ENCODE measurements at places on chromosomes 2 and 18.

DNA sequence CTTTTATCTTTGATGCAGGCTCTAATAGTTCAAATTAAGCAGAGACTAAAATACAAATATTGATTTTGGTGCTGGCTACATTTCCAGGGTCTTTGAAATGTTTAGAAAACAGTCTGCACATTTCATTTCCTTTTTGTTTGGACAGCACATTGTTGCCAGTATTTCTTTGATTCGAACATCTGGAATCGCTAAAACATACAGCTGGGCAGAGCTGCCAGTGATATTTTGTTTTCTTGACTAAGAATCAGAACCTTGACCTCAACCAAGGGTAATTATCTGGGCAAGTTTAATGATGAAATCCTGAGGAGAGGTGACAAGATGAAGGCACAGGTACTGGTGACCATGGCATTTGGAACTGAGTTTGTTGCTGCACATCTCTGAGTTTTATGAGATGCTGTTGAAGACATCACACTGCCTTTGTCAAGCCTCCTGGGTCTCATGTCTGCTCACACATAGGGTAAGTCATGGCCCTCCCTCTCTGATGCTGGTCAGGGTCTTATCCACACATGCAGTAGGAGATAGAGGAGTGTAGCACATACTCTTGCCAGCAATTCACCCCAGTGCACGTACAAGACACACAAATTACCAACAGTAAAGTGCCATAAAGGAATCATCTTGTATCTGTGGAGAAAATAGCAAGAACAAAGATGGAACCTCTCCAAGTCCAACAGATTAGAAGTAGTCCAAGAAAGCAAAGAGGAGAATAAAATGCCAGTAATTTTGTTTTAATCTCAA lies 391.9 kb downstream of the RND3 start:
- no peak for DNase-seq

- no peak for DNase-seq
Measured at GRCh38 chr18:51039138-51040112, 9.4 kb downstream of the SMAD4 start.

- no peak for DNase-seq
Measured at GRCh38 chr2:144683966-144684365, 164.0 kb upstream of the ZEB2 start.

DNA sequence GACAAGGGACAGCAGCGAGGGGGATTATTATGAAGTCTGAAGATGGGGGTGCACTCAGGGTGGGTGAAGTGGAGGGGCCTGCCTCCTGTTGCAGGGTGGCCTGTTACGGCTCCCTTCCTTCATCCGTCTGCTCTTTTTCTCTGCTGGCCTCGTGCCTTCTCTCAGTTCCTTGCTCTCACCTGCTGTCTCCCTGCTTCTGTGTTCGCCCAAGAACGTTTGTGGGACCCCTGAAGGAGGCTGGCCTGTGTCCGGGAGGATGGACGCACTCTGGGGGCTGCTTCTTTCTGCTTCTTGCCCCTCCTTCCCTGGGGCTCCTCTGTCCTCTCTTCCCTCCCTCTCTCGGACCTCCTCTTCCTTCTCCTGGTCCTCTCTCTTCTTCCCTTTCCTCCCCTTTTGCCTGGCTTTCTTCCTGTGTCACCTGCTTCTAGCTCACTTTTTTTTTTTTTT lies 13.8 kb downstream of the MROH2A start:
- DNase-seq, result no peak

GRCh38 chr18:70058916-70059315 lies 111.2 kb upstream of the CD226 start:
- no peak for DNase-seq

DNA sequence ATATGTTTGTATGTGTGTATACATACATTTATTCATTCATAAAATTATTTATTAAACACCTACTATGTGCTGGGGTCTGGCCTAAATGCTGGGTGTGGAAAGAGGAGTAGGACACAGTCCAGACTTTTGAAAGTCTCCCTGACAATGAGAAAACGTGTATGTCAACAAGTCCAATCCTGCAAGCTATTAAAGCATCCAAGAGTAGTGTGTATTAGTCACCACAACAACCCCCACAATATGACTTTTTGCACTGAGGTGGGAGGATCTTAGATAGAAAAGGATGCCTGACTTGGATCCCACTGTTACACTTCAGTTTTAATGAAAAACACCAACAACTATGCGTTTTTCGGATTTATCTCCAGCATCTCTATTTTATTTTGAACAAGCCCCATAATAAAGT lies 446.4 kb downstream of the EPHA4 start:
- no peak for DNase-seq

DNA sequence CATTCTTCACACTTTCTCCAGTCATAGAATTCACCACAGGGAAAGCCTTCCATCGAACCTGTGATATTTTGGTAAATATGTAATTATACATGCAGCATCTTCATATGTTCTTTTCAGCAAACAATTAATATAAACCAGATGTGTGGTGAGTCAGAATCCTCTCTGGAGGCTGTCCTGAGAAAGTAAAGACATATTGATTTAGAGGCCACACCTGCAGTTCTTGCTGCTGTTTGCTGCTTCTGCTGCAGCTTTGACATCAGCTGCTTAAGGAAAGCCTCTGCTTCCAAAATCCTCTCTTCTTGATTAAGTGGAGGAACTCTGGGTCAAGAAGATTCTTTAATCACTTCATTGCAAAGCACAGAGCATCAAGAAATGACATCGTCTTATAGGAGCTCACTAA lies 568.8 kb upstream of the ZEB2 start:
- DNase-seq, result no peak

DNA sequence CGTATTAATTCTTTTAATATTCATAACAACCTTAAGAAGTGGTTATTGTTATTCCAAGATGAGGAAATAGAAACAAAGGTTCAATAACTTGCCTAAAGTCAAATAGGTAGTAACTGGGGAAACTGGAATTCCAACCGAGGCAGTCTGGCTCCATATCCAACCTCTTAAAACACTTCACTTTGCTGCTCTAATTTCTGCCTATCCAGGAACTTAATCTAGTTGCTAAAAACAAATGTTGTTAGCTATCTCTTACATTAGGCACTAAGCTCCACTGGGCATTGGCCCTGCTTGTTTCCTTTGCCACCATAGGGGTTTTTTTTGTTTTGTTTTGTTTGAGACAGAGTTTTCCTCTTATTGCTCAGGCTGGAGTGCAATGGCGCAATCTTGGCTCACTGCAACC lies 24.8 kb downstream of the ERLEC1 start:
- no peak for DNase-seq

DNA sequence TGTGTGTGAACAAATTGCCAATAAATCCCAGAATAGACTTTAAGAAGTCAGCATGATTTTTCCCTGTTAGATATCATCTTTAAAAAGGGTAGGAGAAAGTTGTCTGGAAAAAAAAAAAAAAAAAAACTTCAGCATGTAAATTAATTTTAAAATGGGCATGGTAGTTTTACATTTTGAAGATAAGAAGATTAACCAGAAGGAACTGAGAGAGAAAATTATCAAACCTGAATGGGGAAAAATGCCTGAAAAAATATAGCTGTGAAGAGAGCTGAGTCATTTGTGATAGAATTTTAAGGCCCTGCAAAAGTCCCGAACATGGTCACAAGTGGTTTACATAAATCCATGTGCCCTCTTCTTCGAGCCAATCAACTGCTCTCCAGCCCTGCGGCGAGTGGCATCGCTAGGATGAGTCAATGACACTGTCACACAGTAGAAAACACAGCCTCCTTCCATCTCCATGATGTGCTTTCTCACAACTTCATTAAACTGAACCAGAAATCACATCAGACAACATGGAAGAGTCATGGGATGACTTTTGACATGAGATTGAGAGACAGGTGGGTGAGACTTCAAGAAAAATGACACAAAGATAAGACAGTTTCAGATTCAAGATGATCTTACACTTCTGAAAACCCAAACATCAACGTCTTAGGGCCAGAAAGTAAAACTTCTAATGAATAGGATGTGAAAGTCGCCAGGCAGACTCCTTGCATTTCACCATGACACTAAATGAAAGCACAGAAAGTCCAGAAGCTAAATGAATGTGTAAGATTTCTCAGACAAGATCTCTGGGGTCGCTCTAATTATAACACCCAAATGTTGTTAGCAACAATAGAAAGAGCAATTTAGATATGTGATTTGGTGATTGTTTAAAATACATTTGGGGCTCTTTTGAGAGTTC lies 273.0 kb upstream of the ID2 start:
- peak; percentile 48 for DNase-seq

- DNase-seq, result no peak
Measured at GRCh38 chr18:23943104-23943503, 71.5 kb upstream of the TTC39C start.

- no peak for DNase-seq
Measured at GRCh38 chr2:18244845-18245244, 315.6 kb downstream of the RDH14 start.

DNA sequence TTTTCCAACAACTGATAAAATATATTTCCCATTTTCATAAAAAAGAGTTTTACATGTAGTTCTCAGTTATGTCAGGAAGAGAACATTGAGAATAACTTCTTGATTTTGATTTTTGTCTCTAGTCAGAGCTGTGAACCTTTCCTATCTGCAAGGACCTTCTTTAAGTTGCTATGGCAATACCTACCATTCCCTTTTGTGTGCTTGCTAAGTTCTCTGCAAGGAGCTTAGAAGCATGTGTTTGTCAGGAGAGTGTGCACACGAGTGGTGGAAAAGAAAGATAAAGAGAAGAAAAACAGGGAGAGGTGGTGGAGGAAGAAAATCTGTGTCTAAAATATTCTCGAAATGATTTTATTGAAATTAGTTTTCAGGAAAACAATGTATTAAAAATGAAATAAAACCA lies 140.3 kb upstream of the SLC8A1 start:
- DNase-seq, result no peak

DNA sequence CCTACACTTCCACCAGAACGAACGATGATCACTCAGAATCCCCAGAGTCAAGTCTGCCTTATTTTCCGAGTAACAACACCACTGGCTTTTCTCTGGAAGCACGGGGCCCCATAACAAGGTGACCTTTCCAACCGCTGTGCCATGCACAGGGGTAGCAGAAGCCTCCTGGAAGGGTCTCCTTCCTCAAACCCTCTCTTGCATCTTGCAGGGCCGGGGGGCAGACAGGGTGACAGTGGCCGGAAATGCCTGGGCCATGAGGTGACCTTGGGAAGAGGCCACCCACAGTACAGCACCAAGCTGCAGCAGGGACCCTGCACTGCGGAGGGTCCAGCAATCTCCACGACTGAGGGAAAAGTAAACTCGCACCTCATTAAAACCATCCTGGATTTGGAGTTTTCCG lies 108.5 kb downstream of the PXDN start:
- no peak for DNase-seq

GRCh38 chr2:366706-367105 lies 78.8 kb upstream of the ALKAL2 start:
- DNase-seq, result no peak

DNA sequence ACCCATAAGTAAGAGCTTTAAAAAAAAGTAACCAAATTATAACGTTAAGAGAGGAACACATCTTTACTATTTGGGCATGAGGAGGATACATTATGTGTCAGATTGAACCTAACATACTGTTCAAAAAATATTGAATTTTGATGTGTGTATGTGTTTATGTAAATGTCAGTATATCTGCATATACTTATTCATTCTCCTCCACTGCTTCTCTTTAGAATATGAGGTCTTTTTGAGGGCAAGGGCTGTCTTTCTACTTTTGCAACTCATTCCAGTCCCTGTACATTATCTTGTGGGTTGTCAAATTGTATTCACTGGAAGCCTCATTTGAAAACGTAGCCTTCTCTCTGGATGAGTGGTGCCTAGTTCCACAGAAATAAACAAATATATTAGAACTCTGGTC lies 509.4 kb upstream of the HNMT start:
- no peak for DNase-seq

GRCh38 chr2:134927195-134927594 lies 8.6 kb downstream of the CCNT2 start:
- DNase-seq, result no peak

- DNase-seq, result no peak
Measured at GRCh38 chr2:152167065-152167464, 8.5 kb downstream of the STAM2 start.

- DNase-seq, result no peak
Measured at GRCh38 chr2:29039718-29040480, 34.4 kb downstream of the PCARE start.

GRCh38 chr2:105800953-105801635 lies 56.4 kb downstream of the NCK2 start:
- no peak for DNase-seq

GRCh38 chr2:144998435-144998834 lies 478.5 kb upstream of the ZEB2 start:
- no peak for DNase-seq

GRCh38 chr2:68060652-68061051 lies 2.2 kb downstream of the C1D start:
- no peak for DNase-seq

DNA sequence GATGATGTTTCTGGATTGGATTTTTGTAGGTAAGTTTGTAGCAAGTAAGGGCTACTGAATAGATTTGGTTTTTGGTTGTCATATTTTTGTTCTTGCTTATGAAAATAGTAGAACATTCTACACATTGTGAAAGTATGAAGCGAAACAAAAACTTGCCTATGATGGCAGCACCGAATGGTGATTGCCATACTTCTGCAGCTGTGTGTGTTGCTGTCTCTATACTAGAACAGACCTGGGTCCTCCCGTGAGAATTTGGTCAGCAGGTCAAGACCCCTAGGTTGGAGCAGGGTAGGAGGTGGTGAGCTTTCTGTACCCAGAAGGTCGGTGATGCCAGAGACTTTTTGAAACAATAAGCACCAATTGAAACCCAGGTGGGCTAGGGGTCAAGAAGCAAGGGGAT lies 322.6 kb downstream of the PRKCE start:
- no peak for DNase-seq

DNA sequence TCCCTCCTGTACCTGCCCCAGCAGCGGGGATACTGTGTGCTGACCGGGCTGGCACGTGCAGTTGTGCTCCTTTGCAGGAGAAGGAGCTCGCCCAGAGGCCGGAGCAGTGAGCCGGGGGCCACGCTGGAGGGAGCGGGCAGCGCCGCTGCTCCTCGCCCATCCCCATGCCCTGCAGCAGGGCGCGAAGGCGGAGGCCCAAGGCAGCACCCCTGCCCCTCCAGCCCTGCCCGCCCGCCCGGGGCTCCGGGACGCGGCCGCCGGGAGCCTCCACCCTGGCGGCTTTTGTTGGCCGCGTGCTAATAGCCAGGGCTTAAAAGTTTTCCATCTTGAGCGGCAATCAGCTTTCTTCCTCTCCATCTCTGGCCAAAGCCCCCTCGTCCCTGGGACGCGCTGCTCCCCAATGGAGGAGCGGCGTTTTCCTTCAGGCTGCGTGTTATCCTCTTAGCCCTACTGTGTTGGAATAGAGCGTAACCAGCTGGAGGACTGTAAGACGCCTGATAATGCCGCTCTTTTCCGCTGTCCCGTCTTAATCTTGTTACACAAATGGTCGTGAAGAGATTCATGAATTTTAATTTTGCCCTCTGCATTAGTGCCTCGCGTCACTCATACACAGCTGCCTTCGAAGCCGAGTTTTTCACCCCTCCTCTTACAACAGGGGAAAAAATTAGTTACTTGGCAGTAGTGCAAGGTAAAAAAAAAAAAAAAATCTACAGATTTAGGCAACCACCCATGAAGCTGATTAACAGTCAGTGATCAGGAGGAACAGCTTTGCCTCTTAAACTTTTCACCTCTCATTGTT lies 172.9 kb upstream of the SIX3 start:
- no peak for DNase-seq
